ENCODE measurements at places on chromosomes 5 and 9.

- no peak for DNase-seq
Measured at GRCh38 chr9:115625251-115625650, 507.3 kb upstream of the TNC start.

DNA sequence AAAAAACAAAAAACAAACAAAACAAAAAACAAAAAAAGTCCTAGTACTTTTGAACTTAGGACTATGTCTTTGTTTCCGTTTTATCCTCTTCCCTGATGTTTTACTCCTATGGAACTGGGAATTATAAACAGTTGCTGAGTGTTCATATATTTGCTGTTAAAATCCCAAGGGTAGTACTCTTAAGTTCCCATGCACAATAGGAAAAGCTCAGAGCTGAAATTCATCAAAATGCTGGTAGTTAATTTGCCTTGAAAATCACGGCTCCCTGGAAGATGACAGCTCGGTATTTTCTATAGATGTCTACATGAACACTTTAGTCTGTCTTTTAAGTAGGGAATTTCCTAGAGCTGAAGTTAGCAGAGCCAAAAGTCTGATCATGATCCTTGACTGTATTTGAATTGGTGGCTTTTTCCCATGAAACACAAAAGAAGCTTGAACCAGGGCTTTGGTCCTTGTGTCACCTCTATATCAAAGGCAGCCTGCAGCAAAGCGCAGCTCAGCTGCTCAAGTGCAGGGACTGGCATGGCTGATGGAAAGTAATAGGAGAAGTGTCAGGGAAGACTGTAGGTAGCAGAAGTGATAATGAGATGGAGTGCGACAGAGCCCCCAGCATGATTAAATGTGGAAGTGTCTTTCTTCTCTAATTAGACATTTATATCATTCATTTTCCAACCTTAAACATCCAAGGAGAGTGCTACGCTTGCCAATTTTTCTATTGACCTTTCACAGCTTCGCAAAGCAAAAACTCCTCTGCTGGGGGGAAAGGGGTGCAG lies 310.9 kb downstream of the TRIM36 start:
- no peak for DNase-seq

- no peak for DNase-seq
Measured at GRCh38 chr5:54063817-54064216, 246.6 kb downstream of the ARL15 start.

DNA sequence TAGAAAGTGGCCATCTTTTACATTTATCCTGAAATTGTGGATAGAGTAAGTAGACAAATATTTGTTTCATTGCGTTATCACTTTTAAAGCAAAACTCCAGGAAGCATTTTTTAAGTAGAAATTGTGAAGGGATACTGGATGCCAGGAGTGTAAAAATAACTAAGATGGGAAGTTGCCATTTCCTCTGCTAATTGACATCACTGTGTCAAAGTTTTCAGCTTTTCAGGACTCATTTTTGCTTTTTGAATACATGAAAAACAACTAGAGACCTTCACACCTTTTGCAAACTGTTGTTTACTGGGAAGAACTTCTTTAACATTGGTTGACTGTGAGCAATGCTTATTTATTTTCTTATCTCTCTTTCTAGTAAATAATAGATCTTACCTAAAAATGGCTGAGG lies 337.5 kb downstream of the NR2F1-AS1 start:
- DNase-seq = no peak

DNA sequence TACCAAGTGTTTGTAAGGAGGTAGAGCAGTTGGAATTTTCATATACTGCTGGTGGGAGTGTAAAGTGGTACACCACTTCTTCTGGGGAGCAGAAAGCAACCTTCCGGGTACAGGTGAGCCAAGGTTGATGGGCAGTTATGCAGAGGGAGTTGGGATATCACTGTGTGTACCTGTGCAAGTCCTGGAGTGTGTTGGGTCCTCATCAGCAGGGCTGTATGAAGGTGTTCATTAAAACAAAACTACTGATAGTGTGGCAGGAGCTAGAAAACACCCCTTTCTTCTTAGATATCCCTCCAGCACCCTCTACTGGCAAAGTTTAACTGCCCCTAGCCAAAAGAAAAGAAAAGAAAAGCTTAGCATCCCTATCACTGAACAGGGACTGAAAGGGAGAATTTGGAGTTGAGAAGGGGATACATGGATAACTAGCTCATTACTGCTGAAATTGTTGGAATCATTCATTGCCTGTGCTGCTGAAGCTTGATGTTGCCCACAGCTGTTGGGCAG lies 10.7 kb downstream of the MARCHF6 start:
- DNase-seq = no peak

- DNase-seq = no peak
Measured at GRCh38 chr5:110177729-110178128, 488.0 kb downstream of the MAN2A1 start.

GRCh38 chr9:14935964-14936363 lies 25.7 kb upstream of the FREM1 start:
- peak; percentile 75 for DNase-seq

DNA sequence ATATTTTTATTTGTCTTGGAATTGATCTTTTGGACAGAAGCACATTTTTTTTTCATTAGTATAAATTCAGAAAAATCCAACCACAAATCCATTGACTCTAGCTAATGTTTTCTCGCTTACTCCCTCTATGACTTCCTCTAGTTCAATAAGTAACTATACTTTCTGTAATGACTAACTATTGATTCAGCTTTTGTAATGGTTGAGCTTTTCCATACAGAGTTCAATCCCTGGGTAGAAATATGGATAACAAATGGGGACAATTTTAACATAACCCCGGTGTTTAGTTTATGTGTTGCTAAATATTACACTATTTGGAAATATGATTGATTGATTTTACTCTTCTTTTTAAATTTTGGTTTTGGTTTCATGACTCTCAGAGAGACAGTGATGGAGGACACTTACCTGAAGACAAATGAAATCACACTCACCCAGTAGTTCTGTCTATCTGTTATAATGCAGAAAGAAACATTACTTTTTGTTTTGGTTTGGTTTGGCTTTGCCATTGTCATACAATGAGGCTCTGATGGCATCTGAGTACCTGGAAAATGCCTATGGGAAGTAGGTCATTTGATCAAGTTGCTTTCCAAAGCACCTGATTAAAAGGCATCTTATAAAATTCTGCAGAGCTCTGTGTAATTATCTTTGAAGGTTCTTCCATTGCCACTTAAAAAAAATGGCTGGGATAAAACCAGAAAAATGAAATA lies 309.7 kb upstream of the MPDZ start:
- no peak for DNase-seq

DNA sequence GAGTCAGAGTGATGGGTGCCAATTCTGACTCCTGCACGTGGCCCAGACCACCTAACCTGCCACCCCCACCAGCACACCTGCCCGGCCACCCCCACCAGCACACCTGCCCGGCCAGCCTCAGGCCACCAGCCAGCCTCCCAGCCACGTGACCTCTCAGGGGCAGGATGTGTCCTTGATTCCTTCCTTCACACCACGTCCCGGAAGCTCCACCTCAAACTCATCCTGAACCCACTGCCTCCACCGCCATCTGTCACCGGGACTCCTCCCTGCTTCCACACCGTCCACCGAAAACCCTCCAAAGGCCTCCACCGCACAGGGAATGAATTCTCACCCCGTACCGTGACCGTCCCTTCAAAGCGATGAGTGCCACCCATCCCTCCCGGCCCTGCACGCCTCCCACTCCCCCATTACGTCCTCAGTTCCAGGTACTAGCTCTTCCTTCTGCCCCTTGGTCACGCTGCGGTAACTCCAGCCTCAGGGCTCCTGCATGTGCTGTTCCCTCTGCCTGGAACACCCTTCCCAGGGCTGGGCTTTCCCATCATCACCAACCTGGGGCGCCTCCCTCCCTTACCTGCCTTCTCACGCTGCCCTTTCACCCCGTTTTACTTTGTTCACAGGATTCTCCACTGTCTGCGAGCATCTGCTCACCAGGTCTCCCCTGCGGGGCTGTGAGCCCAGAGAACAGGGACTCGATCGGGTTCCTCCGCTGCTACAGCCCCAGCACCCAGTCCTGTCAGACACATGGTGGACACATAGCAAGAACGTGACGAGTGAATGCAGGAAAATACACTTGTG lies 82.9 kb downstream of the ADAMTS2 start:
- no peak for DNase-seq

- no peak for DNase-seq
Measured at GRCh38 chr5:7759951-7760580, 90.9 kb downstream of the CFAP90 start.

DNA sequence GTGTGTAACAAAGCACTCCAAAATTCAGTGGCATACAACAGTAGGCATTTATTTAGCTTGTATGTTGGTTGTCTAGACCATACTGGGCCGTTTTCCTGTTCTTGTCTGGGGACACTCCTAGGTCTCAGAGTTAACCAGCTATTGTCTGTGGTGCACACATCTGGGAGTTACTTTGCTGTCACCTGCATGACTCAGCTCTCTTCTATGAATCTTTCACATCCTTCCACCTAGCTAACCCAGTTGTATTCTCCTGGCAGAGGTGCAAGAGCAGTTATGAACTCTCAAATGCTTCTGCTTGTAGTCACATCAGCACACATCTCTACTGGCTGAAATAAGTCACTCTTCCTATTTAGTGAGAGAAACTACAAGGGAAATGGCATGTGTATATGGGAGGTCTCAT lies 138.1 kb downstream of the BAAT start:
- no peak for DNase-seq

DNA sequence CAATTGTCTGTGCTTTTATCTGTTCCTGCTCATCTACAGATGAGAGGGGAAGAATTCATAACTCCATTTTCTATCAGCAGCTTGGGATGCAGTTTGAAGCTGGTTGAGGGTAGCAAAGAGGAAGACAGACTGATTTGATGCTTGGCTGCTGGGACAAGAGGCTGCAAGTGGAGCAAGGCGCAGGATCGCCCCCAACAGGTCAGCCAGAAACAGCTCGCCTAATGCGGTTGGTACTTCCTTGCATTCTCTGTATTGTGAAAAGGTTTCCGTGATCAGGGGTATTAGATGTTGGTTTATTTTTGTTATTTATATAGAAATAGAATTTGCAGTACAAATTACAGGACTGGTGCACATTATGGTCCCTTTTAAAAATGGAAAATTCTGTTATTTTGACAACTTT lies 40.6 kb downstream of the ZNF883 start:
- peak; percentile 6 for DNase-seq

DNA sequence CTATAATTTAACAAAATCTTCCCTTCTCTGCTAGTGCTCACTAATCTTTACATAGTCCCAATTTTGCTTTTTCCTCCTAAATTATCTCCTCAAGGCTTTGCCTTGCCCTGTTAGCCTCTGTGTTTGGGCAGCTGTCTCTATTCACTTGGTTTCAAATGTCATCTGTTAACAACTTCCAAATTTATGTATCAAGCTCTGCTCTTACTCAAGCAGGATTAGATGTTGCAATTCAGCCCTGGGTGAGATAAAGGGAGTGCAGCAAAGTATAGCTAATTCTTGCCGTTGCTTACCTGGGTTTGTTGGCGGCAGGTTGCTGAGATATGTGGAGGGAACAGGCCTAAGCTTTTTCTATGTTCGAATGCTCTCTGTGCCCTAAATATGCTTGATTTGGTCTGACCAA lies 483.8 kb downstream of the DMAC1 start:
- DNase-seq = no peak

- DNase-seq = peak; percentile 9
Measured at GRCh38 chr5:76542887-76543690, 80.1 kb downstream of the F2RL2 start.

GRCh38 chr9:113387560-113388230 lies 10.9 kb upstream of the HDHD3 start:
- DNase-seq = no peak

DNA sequence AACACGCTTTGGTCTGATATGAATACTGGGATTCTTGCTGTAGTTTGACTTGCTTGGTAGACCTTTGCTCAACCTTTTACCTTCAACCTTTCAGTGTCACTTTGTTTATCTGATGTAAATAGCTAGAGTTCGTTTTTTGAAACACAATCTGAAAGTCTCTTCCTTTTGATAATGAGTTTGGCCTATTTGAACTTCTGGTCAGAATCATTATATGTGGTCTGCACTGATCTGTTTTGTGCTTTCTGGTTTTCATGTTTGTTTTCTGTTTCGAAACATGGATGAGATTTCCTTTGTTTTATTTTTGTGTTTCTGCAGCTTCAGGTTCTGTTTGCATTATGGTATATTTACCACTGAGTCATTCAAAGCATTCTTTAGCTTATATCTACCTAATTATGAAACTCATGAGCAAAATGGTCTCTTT lies 217.5 kb downstream of the GABBR2 start:
- no peak for DNase-seq

DNA sequence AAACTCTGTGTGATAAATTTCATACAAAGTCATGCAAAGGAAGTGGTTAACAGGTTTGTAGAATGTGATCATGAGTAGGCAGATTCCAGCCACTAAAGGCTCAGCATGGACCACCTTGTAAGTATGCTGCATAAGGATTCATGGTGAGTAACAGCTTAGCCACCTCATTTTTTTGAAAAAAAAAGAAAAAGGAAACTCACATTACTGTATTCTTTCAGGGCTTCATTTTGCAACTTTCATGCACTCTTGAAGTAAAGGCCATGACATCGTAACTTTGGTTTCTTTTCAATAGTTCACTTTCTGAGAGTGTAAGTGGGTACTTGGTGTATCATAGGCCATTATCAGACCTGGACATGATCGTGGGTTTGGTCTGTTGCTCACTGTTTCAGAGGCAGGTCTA lies 175.1 kb downstream of the PCSK1 start:
- DNase-seq = no peak

DNA sequence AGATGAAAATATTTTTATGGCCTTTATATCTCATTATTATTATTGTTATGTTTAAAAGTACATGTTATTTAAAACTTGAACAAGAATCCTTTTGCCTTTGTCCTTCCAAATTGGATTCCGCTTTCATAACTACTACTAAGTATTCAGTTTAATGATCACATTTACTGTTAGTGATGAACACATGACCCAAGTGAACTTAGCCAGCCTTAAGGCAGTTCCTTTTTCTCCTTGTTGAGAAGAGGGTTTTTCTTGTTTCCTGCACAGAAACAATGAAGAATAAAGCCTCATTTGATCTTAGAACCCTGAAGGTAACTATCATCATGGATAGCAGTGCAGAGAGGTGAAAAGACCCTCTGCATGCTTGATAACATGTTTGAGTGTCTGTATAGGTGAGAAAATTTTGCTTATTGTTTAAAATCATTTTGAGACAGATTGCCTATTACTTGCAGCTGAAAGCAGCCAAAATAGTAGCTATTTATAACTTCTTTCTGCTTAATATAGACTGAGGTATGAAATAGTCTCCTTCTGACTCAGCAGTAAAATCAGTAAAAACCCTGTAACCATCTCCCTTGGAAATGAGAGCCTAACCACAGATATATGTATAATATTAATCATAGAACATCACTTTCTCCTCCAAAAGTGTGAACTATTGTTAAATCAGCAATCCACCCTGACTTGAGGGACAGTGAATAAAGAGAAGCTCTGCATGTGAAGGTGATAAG lies 266.2 kb downstream of the SPATA31D1 start:
- DNase-seq = no peak

Data from renal cortex interstitium (tissue), 15 donors.